HS-5 (cell line): ENCODE measurements at places on chromosomes 13 and 19.

DNA sequence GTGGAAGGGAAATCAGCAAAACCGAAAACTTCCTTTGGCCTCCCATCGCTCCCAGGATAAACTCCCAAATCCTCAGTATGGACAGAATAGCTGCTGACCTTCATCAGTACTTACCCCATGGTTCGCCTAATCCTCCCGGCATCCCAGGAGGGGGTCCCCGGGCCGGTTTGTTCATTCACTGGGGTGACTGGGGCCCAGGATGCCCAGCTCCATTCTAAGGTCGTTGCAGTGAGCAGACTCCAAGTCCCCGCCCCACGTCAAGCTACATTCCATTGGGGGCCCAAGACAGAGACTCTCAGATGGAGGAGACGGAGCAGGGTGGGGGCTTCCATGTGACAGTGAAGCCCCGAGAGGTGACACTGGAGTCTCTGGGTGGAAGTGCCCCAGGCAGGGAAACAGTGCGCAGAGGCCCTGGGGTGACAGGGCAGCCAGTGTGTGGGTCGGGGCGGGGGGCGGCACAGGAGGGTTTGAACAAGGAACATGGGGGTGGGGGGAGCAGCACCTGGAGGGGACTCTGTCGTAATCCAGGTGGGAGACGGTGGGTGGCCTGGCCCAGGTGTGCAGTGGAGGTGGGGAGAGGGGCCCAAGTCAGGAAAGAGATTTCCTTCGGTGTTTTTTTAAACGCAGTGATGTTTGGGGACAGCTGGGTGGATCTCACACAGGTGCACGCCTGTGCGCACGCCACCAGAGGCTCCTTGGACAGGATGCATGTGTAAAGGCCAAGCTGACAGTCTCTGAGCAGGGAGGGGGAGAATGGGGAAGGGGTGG lies 5.1 kb downstream of the SSBP4 start:
- DNase-seq, result no peak

DNA sequence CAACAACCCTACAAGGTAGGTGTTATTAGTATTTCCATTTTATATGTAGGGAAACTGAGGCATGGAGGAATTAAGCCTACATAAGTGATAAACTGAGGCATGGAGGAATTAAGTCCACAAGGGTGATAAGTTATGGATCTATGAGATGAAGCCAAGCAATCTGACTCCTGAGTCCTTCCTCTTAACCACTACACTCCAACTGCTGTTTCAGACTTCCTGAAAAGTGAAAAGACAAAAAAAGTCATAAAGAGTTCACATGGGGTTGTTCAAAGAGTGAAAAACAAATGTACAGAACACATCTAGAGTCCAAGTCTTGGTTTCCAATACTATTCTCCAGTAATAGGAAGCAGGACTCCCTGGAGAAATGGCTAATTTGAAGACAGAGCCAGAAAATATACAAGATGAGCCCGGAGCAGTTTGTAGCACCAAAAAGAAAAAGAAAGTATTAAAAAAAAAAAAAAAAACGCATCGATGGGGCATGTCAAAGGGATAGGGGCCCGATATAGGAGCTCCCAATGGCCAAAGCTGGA lies 12.1 kb downstream of the CRYL1 start:
- no peak for DNase-seq

GRCh38 chr13:39599842-39600241 lies 3.2 kb downstream of the LHFPL6 start:
- no peak for DNase-seq

DNA sequence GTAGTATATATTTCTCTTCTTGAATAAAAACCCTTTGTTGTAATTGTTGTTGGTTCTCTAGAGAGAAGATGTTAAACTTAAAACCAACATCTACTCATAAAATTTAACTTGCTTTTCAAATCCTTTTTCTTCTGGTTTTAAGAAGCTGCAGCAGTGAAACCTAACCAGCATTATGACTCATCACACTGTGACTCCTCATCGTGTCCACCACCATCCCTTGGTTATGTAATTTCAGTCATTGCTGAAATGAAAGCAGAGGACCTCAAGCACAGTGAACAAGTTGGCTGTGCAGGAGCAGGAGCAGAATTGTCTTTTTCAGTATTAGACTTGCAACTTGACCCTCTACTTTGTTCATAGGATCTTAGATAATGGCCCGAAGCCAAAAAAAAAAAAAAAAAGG lies 64.9 kb upstream of the HTR2A start:
- peak; percentile 44 for DNase-seq

DNA sequence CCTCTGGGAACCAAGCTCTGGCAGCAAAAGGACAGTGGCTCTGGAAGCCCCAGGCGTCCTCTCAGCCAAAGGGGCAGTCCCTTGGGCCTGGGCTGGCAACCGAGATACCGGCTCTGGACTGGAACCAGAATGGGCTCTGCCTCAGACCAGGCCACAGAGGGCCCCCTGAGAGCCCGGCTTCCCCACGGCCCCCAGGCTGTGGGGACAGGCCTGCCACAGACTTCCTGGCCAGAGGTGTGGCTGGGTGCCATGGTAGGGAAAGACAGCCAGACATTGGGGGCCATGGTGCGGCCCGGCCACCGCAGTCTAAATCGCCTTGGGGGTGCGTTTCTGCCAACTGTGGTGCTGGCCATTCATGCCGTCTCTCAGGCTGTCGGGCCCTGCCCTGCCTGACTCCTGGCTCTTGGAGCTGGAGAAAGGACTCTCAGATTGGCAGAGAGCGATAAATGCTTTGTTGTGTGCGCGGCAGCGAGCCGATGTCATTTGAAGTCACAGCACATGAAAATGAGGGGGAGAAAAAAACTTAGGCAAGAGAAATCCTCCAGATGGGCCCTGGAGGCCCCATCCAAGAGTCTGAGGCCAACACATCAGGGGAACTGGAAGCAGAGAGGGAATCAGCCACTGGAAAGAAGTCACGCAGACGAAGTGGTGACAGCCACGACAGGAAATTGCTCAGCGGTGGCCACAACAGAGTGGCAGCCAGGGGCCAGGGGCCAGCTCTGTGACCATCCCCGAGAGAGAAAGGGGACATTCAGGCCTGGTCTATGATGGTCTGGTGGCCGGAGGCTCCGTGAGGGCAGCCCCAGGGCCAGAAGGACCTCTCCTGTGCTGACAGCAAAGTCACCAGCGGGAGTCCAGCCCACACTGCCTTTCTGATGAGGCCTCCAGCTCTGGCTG lies 26.5 kb downstream of the SH3GL1 start:
- no peak for DNase-seq

DNA sequence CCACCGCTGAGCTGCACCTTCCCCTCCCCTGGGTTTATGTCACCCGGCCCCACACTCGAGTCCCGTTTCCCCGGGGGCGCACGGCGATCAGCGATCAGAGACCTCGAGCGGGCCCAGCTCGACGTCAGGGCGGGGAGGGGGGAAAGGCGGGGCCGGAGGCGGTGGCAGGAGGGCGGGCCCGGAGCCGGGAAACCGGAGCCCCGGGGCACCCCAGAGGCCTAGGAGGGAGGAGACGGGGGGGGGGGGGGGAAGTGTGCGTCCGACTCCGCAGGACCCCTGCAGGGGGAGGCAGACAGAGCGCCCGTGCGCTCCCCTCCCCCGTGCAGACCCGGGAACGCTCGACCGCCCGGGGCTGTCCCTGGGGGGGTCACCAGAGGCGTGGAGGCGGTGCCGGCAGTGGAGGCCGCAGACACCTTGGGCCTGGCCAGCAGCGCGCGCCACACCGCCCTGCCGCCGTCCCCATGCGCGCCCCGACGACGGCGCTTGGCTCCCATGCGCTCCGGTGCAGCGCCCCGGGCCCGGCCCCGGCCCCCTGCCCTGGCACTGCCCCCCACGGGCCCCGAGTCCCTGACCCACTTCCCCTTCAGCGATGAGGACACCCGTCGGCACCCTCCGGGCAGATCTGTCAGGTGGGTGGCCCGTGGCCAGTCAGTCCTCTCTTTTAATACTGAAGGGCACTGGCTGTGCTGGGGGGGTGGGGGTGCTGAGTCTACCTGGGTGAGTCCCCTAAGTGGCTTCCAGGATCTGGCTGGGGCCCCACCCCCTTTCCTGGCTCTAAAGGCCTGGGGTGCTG lies 11.8 kb downstream of the PDE4A start:
- no peak for DNase-seq

GRCh38 chr13:110705826-110706569 lies at the start of gene CARS2:
Gene CARS2 (minus strand): TSS chr13:110706116. CDS start chr13:110706093, 23 bp downstream.
- DNase-seq, result peak; percentile 42

- peak; percentile 40 for DNase-seq
Observed at GRCh38 chr13:95380468-95381211, 79.4 kb upstream of the ABCC4 start.

DNA sequence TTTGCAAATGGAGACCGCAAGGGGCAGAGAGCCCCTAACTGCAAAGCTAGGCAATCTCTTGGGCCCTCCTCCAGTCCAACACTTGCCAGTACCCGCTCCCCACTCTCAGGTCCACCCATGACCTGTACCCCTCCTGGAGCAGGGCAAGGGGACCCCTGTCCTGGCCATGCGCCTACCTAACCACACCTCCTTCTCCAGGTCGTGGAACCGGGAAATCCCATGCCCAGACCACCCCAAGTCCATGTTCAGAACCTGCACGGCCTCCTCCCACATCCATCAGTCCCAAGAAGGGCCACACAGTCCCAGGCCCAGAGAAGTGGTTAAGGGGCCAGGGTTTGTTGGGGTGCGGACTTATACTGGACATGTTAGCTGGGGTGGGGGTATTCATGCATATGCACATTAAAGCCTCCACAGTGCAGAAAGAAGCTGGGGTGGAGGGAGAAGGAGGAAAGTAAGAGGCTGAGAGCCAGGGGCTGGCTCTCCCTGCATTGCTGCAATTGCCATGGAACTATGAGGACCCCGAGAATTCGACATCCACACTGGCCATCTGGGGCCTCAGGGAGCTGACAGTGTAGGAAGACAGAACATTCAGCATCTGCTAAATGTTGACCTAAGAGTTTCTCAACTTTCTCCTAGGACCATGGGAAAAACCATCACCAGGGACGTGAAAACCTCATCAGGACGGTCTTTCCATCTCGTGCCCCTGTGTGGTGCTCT lies 39.0 kb downstream of the HSPH1 start:
- DNase-seq, result no peak

GRCh38 chr19:33047422-33047821 lies 17.3 kb downstream of the RHPN2 start:
- no peak for DNase-seq

DNA sequence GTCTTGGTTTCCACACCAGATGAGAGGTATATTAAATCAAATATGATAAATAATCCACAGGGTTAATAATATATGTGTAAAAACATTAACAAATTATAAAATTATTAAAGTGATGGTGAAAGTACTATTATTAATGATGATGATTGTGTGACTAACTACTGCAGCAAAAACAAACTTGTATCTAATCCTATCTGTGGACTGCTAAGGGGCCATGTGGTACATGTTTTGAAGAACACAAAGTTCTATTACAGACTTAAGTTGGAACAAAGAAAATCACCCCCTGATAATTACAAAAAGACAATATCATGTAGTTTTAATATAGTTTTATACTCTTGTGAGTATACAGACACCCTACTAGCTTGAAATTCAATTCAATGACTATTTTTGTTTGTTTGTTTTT lies 504.2 kb upstream of the NBEA start:
- no peak for DNase-seq
